Glutamatergic neuron (in vitro differentiated cells): ENCODE measurements at places on chromosomes 7 and 10.

GRCh38 chr7:72435366-72435765, 23.2 kb upstream of the CALN1 start:
- DNase-seq: peak; percentile 92
- peak overlapping the region; percentile 75 for H3K4me3 ChIP-seq
- peak overlapping the region; percentile 100 for H3K27ac ChIP-seq
- peaks cover 4% of the 10 kb centered on the region for H3K27me3 ChIP-seq

DNA sequence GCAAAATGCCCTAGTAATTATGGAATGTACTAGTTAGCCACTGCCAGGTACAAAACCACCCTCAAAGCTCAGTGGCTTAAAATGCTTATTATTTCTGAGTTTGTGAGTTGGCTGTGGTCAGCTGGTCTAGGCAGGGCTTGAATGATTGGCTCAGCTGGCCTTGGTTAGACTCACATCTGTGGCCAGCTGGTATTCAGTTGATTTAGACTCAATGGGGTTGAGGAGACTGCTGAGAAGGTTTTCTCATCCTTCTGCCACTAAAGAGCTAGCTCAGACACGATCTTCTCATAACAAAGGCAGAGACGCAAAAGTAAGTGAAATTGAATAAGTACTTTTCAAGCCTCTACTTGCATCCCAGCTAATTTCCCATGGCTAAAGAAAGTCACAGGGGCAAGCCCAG, 57.1 kb upstream of the CYP2C18 start:
- no peaks in the 10 kb centered on the region for H3K36me3 ChIP-seq
- H3K4me1 ChIP-seq: no peaks in the 10 kb centered on the region
- H3K27ac ChIP-seq: no peak overlapping the region
- no peak for DNase-seq
- H3K4me3 ChIP-seq: no peak overlapping the region
- peaks cover 2% of the 10 kb centered on the region for H3K27me3 ChIP-seq

DNA sequence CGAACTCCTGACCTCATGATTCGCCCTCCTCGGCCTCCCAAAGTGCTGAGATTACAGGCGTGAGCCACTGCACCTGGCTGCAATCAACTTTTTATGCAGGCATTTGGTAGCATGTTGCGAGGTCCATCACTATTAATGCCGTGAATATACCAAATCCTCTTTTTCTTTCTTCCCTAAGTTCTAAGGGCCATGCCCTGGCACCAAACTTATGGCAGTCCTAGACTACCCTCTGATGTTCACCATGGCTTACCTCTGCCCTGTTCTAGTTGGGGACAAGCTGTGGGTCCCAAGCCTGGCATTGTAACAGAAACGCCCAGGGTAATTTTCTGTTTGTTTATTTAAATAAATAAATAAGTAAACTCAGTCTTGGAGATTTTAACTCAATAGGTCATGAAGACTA, 13.3 kb downstream of the PRSS2 start:
- no peak overlapping the region for H3K4me3 ChIP-seq
- no peaks in the 10 kb centered on the region for H3K27me3 ChIP-seq
- no peak for DNase-seq
- no peak overlapping the region for H3K27ac ChIP-seq
- H3K4me1 ChIP-seq: no peaks in the 10 kb centered on the region
- H3K36me3 ChIP-seq: no peaks in the 10 kb centered on the region

DNA sequence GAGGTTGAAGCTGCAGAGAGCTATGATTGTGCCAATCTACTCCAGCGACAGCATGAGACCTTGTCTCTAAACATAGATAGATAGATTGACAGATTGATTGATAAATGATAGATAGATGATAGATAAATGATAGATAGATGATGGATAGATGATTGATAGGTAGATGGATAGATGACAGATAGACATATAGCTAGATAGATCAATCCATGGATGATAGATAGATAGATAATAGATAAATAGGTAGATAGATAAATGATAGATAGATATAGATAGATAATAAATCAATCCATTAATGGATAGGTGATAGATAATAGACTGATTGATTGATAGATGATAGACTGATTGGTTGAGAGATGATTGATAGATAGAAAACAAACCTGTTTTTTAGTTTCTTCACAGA, 349.6 kb downstream of the PAXIP1 start:
- no peak overlapping the region for H3K27ac ChIP-seq
- no peak for DNase-seq
- peaks cover 15% of the 10 kb centered on the region for H3K36me3 ChIP-seq

- H3K27me3 ChIP-seq: peaks cover 13% of the 10 kb centered on the region
- peaks cover 63% of the 10 kb centered on the region for H3K4me1 ChIP-seq
- DNase-seq: no peak
- H3K4me3 ChIP-seq: no peak overlapping the region
- no peaks in the 10 kb centered on the region for H3K36me3 ChIP-seq
- peak overlapping the region; percentile 76 for H3K27ac ChIP-seq
These were observed 134.3 kb downstream of the GRK5 start for GRCh38 chr10:119341459-119342301.

DNA sequence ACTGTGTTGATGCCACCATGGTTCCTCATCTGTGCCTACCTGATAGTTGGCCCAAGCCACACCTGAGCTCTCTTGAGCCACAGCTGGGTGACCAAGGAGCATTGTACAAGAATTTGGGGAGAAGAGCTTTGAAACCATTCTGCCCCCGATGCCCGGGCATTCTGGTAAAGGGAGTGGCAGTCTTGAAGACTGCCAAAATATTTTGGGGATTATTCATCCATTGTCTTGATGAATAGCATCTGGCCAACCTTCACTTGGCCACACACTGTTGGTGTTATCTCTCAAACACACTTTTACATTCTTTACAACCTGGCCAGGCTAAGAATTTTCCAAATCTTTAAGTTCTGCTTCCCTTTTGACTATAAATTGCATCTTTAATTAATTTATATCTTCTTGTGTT, 113.1 kb upstream of the PCBD1 start:
- peaks cover 2% of the 10 kb centered on the region for H3K4me1 ChIP-seq
- no peak for DNase-seq
- no peak overlapping the region for H3K27ac ChIP-seq
- H3K36me3 ChIP-seq: peaks cover 6% of the 10 kb centered on the region
- H3K4me3 ChIP-seq: no peak overlapping the region

GRCh38 chr10:93397020-93397419, 85.1 kb downstream of the MYOF start:
- H3K27ac ChIP-seq: no peak overlapping the region
- peaks cover 2% of the 10 kb centered on the region for H3K27me3 ChIP-seq
- DNase-seq: no peak

DNA sequence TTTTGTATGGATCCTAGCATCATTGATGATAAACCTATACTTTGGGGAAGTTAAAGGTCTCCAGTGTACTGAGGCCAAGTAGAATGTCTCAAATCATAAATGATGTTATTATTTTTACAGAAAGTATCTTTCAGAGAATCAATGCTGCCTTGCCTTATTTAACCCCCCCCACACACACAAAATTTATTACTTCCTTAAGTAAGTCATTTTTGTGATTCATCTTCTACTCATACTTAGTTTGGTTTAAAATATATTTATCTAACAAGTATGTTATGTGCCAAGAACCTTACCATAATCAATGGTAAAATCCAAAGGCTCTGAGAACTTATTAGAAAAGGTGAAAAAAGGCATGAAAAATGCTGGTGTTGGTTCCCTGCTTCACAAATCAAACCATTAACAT, 18.8 kb upstream of the CLDN12 start:
- H3K36me3 ChIP-seq: peaks cover 1% of the 10 kb centered on the region
- DNase-seq: no peak
- no peaks in the 10 kb centered on the region for H3K4me1 ChIP-seq
- H3K27ac ChIP-seq: no peak overlapping the region

DNA sequence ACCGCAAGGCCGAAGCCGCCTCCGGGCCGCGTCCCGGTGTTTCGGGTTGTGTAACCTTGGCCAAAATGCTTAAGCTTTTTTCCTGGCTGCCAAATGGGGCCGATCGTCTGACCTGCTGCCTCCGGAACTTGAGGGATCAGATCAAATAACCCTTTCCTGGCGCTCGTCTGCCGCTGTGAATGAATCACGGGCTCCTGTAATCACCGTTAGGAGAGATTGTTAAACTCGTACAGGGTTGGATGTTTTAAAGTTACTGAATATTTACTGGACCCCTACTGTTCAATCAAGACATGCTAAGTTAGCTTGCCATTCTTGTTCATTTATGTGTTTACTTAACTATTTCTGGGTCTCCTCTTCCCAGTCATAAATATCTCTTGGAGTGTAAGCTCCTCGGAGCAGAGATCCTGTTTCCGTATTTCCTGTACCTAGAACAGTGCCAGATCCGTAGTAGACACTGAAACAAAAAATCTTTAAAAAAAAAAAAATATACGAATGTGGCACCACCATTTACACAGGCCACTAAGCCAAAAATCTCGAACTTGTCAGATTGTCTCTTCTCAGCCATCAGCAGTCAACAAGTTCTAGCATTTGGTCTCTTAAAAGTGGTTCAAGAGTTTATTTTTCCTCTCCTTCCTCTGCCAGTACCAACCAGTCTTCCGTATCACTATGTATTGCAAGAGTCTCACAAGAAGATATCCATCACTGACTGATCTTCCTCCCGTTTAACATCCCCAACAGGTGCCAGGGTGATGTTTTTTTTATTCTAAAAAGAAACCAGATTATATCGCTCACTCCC, 650 bp upstream of the TM9SF3 start:
- no peak overlapping the region for H3K4me3 ChIP-seq
- no peaks in the 10 kb centered on the region for H3K36me3 ChIP-seq
- peak overlapping the region; percentile 95 for H3K27ac ChIP-seq
- DNase-seq: no peak
- H3K4me1 ChIP-seq: no peaks in the 10 kb centered on the region
- peaks cover 2% of the 10 kb centered on the region for H3K27me3 ChIP-seq

DNA sequence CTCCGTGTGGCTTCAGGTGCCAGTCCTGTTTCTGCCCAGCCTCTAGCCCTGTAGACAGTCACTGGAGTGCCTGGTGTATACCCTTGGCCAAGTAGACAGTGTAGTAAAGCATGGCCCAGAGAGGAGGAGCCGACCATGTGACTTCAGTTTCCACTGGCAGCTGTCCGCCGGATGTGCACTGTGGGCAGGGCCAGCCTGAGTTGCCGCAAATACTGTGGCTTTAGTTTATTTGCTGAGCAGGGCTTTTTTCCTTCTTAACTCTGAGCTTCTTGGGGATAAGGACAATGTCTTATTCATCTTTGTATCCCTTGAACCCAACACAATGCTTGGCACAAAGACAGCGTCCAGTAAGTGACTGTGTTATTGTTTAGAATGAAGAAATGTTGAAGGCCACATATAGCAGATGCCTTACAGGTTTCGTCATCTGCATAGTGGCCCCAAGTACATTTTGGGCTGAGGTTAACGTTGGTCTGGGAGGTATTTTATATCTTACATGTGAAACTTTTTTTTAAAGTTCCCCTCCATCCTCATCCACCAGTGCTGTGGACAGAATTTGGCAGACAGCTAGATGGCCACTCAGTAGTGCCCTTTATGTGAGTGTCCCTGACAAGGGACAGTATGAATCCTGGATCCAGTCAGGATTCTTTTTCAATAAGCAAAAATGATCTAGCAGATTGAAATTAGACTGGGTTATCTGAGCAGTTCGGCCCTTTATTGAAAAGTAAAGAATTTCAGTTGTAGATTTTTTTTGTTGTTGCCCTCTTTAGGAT, 40.6 kb downstream of the CYP17A1 start:
- H3K4me1 ChIP-seq: peaks cover 4% of the 10 kb centered on the region
- DNase-seq: no peak
- H3K36me3 ChIP-seq: no peaks in the 10 kb centered on the region
- peaks cover 2% of the 10 kb centered on the region for H3K27me3 ChIP-seq

GRCh38 chr7:82481499-82482097, 38.0 kb upstream of the CACNA2D1 start:
- no peaks in the 10 kb centered on the region for H3K36me3 ChIP-seq
- no peak for DNase-seq

DNA sequence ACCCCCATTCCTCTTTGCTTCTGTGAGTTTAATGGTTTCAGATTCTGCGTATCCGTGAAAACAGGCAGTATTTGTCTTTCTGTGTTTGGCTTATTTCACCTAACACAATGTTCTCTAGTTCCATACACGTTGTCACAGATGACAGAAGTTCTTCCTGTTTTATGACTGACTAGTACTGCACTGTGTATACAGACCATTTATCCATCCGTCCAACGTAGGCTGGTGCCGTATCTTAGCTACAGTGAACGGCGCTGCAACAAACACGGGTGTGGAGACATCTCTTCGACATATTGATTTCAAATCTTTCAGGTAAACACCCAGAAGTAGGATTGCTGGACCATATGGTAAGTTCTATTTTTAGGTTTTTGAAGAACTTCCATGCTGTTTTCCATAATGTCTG, 181.7 kb downstream of the PARD3 start:
- peaks cover 4% of the 10 kb centered on the region for H3K27me3 ChIP-seq
- peaks cover 34% of the 10 kb centered on the region for H3K4me1 ChIP-seq
- DNase-seq: no peak
- no peak overlapping the region for H3K4me3 ChIP-seq
- no peak overlapping the region for H3K27ac ChIP-seq

DNA sequence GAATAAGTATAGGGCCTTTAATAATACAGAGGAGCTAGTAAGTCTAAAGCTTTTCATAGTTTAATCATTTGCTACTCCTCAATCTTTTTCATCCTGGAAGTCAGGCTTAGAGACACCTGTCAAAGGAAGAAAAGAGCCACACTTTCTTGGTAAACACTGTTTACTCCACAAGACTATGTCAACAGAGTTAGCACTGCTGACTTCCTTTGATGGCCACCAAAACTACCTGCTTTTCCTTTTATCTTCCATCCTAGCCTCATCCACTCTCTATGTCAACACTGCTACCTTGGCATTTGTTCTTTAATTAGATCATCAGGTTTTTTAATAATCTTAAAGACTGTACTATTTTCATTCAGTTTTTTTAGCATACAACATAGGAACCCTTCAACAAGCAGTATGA, 106.2 kb downstream of the ELAPOR2 start:
- DNase-seq: no peak
- no peaks in the 10 kb centered on the region for H3K27me3 ChIP-seq
- no peak overlapping the region for H3K4me3 ChIP-seq

GRCh38 chr7:156582591-156583123, 57.9 kb upstream of the RNF32 start:
- H3K27ac ChIP-seq: no peak overlapping the region
- peaks cover 10% of the 10 kb centered on the region for H3K36me3 ChIP-seq
- H3K27me3 ChIP-seq: no peaks in the 10 kb centered on the region

DNA sequence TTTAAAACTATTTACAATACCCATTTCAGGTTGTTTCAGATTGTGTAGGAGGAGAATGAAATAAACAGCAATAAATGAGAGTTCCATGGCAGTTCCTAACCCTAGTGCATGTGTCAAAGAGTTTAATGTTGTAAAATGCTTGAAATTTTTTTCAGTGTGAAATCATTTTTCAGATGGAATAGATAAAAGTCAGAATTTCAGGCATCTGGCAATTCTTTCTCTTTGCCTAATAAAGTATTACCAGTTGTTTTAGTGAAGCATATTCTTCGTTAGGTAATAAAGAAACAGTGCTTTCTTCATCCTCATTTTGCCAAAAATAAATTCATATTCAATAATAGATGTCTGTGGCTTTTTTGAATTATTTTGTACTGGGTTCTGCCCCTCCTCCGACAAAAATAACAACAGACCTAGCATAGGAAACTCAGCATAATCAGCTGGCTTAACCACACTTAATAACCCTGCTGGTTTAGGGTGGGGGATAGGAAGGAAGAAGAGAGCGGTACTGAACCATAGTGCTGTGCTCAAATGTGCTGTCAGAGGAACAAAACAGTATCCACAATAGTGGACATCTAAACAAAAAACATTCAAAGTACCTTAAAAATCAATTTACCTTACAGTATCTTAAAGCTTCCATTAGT, 39.1 kb downstream of the MINDY3 start:
- H3K4me1 ChIP-seq: peaks cover 6% of the 10 kb centered on the region
- no peak for DNase-seq
- H3K27ac ChIP-seq: no peak overlapping the region
- no peaks in the 10 kb centered on the region for H3K27me3 ChIP-seq
- H3K4me3 ChIP-seq: no peak overlapping the region
